ACHN (cell line): ENCODE measurements at places on chromosomes 5 and 9.

DNA sequence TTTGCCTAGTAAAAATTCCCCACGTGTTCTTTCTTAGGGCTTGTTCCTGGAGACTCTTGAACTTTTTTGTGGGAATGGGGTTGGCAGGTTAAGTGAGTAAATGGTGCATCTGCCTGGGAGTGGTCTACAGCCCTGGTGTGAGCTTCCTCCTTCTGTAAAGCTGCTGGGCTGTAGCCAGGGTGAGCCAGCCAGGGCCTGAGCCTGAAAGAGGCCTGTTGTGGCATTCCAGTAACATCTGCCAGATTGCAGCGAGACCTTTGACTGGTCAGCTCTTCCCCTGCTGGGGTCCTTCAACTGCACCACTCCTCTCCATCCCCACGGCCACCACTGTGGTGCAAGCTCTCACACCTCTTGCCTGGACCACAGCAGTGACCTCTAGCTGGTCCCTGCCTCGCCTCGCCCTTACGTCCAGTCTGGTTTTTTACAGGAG is 47.5 kb downstream of the SLC22A5 start:
- DNase-seq, result no peak

DNA sequence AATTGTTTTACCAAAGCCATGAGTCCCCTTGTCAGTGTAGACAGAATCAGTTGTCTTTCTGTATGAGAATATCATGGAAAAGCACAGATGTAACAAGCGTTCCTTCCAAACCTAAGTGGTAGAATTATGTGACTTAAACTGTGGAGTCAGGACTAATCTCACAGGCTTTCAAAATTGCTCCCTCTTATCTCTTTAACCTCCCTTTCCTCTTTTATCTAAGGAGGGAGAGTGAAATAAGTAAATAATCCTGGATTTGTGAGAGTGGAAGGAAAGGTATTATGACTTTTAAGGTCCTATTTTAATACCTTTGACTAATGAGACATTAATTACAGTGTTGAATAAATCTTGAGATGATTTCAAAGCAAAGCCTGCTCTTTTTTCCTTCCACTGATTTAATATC is 52.4 kb upstream of the LIFR start:
- DNase-seq, result no peak

GRCh38 chr9:97936998-97937397 is 974 bp downstream of the HEMGN start:
- no peak for DNase-seq

- DNase-seq, result no peak
Measured at GRCh38 chr9:31023847-31024246, 1360.6 kb upstream of the ACO1 start.

DNA sequence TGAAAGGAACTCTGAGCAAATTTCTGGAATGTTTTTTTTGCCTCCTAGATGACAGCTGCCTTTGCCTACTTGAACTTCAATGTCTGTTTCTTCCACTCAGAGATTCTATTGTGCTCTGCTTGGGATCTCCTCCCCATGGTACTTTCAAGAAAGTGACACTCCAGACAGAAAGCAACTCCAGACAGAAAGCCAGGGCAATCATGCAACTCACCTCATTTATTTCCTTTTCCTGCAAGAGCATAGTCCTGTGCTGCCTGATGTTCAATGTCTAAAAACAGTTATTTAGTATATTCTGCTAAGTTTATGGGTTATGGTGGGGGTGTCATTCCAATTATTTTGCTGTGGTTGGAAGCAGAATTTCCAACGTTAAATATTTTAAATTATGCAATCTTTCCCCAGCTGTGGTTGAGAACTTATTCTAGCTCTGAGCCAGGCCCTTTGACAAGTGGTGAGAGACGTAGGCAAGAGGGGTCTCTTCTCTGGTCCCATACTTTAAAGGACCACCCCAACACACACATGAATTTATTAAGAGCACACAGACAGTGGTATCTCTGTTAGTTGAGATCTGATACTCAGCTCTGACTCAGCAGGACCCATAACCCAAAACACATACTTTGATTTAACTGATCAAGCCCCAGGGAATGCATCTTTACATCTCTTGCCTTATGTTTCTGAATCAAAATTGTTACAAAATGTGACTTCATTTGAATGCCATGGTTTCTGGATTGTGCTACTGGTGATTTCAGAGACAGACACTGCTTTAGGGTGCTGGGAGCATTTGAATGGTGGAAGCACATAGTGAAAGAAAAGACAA is 39.5 kb upstream of the MAMDC2 start:
- DNase-seq, result no peak

GRCh38 chr9:30713243-30713642 is 1671.2 kb upstream of the ACO1 start:
- no peak for DNase-seq

DNA sequence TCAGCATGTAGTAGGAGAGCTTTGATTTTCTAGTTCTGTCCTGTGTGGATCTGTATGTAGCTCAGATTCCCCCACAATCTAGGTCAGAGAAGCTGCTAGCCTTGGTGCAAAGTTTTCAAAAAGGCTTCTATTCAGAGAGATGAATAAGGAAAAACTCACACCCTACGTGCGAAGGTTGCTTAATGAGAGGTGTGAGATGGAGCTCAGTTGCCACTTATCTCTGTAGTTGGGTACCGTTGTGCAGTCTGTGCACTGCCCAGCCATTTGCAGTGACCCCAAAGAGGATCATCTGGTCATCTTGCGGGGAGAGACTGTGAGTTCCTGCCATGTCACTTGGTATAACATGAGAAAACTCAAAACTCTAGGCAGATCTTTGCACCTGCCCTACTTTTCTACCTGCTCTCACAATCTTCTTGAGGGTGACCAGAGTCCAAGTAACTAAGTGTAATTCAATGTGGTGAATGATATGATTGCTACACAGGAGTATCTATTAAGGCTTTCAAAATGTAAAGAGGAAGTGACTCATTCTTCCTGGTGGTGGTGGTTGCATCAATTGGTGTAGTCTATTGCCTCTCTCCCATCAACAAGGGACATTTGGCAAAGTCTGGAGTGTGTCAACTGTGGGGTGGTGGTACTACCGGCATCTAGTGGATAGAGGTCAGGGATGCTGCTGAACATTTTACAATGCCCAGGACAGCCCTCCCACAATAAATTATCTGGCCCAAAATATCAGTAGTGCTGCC is 65.2 kb downstream of the TMC1 start:
- peak; percentile 6 for DNase-seq

DNA sequence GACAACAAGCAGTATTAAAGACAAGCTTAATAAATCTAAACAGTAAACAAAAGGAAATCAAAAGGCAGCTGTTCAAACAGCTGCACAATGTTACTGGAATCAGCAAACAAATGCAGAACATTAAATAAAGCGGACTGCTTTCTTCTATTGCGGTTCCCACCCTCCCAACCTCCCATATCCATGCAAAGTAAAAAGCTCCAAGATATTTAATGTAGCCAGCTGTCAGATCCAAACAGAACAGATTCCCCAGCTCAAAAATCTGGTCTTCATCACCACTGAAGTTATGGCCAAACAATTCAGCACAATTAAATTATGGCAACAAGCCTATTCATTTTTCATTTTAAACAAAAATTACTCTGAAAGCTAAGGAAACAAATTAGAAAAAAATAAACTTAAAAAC is 75.9 kb downstream of the SLC38A9 start:
- DNase-seq, result no peak

DNA sequence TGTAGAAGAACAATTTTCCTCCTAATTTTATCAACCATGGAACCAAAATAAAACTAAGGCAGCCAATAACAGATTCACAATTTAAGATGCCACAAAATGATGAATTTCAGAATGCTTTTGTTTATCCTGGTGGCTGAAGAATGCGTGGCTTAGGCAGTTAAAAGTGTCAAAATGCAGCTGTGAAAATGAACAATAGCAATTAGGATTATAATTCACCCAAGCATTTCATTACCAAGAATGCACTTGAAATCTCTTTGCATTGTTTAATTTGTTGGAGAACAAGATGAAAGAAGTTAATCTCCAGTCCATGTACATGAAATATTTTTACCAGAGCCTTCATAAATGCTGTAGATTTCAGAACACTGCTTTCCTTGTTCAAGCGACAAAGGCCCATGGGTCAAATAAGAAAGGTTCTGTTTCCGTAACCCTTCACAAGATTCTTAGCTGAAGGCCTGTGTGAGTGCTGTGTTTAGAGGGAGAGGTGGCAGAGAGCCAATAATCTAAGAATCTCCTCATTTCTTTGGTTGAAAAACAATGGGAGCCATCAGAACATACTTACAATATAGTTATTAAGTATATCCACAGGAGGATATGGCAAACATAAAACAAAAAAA is 39.3 kb downstream of the CLINT1 start:
- no peak for DNase-seq

DNA sequence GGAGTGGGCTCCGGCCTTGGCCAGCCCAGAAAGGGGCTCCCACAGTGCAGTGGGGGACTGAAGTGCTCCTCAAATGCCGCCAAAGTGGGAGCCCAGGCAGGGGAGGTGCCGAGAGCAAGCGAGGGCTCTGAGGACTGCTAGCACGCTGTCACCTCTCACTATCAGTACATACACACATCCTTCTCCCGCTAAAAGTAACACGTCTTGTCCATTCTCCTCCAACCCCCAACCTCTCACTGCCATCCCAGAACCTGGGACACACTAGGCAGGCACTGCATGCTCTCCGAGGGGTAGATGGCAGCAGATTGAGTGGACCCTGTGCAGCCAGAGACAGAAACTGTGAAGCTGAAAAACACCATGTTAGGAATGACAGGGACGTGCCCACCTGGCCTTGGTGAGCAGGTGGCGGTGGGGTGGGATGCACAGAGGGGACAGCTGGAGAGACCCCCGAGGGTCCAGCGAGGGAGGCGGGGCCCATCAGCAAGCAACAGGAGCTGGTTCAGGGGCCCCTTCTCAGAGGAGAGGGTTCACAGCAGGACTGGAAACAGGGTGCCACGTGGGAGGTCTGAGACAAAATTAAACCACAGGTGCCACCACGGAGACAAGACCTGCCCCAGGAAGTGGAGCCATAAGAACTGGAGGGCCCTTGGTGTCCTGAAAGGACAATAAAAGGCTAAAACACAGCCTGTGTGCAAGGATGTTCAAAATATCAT is 16.9 kb downstream of the SEMA4D start:
- no peak for DNase-seq

DNA sequence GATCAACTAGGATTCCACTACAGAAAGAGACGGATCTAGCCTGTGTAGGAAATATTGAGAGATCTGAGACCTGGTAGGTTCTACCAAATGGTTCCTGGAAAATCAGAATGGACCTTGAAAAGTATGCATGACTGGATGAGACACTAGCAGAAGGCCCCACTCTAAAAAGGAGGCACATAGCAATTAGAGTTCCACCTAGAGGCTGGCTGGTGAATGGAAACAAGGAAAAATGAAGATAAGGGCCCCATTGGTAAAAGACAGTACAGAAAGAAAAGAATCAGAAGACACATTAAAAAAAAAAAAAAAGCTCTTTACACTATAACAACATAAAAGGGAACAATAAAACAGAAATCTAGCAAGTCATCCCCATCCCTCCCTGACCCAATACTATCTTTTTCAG is 518.5 kb downstream of the NR2F1-AS1 start:
- DNase-seq, result no peak

DNA sequence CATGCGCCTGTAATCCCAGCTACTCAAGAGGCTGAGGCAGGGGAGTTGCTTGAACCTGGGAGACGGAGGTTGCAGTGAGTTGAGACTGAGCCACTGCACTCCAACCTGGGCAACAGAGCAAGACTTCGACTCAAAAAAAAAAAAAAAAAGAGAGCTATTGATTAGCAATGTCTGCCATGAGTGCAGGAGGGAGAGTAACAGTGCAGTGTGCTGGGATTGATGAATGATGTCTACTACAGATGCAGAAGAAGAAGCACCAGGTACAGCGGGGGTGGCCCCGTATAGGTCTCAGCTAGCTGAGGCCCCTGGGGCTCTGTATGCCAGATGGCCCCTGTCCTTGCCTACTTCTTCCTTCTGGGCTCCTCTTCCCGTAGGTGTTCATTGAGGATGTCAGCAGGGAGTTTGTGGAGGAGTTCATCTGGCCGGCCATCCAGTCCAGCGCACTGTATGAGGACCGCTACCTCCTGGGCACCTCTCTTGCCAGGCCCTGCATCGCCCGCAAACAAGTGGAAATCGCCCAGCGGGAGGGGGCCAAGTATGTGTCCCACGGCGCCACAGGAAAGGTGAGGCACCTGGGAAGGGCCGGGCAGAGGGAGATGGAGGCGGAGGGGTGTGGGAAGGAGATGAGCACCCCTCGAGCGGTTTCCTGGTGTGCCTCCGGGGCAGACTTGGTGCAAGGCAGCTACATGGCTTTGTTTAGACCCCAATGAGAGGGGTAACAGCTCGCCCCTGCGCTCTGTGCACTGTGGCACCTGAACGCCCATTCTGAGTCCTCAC is 13.5 kb downstream of the ASS1 start:
- no peak for DNase-seq

DNA sequence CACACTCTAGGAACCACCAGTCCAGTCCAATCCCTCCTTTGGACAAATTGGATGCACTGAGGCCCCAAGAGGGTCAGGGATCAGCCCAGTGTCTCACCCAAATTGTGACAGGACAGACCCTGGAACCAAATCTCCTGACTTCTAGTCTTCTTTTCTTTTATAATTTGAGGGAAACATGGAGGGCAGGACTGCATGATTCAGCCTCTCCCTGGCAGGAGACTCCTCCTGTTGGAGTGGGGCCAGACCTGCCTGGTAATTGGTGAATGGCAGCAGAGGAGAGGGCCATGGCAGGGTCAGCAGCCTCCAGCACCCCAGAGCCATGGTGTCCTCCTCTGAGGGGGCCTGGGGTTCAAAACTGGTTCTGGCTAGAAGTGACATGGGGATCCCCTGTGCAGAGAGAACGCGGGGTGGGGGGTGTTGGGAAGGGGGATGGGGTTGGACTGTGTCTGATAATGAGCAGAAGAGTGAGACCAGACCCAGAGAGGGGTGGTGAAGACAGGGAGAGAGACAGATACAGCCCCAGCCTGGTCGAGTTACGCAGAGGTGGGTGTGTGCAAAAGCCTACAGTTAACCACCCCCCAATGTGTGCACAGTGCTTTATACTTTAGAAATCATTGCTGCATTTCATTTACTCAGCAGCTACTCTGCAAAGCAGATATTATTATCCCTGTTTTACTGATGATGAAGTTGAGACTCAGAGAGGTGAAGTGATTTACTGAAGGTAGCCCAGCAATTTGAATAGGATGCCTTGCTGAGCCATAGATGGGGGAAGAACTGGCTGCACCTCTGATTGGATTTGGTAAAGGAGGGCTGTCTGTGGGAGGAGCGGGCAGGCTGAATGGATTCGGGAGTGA is 3.8 kb upstream of the SYNPO start:
- peak; percentile 74 for DNase-seq

- DNase-seq, result no peak
Measured at GRCh38 chr5:15757619-15758018, 257.6 kb downstream of the FBXL7 start.
